ENCODE measurements at places on chromosomes 7 and 10.
A peak's percentile ranks its signal among the peaks of the same experiment; 100 is the strongest.

DNA sequence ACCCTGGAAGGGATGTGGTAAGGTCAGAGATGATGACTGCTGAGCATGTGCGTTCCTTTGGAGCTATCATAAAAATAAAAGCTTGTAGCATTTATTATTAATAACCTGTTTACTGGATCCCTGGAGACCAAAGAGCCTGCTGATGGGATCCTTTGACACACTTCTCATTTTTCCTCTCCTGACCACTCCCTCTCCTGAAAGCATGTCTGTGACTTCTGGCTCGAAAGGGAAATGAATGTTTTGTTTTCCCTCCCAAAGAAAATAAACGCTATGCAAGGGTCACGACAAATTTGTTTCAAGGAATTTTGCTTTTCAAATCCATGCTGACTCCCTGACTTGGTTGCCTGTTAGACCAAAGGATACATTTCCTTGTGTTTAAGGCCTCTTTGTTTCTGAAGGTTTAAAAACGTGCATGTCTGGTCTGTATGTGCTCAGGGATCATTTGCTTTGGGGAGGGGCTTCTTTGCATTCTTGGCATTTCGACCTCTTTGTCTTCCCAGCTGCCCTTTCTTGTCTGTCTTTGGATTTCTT, 185.1 kb upstream of the AGK start:
- no peak for DNase-seq

- DNase-seq = peak; percentile 29
These were observed 157.1 kb downstream of the BBS9 start for GRCh38 chr7:33286501-33286900.

DNA sequence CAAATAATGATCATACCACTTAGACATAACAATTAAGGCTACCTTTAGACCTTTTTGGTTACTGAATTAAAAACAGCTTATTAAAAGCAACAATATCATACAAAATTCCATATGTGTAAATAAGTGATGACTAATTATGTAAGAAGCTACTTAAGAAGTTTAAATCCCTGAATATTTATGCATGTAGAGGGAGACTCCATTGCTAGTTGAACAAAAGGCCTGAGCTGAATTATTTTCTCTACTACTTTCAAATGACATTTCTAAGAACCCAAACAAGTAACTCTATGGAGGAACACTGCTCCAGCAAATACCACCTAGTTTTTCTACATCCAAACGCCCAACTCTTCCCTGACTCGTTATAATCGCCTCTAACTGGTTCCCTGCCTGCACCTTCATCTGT, 31.5 kb downstream of the EPC1 start:
- no peak for DNase-seq

DNA sequence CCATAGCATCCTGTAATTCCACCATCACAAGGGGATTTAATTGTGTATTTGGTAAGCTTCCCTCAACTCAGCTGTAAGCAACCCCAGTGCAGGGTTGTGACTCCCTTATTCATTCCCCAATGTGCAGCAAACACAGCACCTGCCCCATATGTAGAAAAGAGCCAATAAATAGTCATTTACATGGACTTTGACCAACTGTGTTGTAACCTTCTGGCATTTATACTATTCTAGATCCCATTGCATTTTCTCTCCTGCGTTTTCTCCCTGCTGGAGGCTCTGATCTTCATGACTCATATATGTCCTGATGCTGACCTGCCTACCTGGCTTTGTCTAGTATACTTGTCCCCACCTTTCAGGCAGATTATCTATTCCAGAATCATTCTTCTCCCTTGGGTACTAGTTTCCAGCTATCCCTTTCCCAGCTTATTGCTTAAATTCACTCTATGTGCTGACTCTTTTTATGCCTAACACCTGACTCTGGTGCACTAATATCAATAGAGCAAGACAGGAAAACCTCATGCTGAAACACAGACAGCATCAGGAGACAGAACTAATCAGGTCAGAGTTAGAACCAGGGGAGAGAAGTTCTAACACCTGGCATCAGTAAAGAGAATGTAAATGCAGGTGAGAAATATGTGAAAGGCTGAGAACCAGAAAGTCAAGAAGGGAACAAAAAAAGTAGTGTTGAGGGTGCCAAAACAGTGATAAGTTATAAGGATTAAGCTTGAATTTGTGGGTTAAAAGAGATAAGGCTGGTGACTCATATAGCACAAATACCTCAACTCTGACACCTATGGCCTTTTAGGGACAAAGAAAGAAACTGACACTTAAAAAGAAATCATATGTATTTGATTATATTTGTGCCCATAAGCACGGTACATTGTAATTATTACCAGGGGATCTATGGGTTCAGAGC, 402.7 kb downstream of the IPMK start:
- no peak for DNase-seq

DNA sequence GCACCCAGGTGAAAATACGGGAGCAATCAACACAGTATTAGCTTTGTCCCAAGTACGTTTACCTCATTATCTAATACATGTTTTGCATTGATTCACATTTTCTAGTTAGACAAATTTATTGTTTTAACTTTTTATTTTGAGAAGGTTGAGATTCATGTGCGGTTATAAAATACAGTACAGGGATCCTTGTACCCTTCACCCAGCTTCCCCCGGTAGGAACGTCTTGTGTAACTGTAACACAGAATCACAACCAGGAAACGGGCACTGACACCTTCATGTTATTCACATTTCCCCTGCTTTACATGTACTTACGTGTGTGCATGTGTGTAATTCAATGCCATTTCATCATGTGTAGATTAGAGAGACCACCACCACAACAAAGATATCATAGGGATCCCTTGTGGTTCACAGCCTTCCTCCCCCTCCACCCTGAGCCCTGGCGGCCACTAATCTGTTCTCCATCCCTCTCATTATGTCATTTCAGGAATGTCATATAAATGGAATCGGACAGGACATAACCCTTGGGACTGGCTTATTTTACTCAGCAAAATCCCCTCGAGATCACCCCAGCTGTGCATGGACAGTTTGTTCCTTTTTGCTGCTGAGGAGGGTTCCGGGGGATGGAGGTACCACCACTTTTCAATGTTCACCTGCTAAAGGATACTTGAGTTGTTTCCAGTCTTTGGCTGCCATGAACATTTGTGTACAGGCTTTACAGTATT, 46.5 kb upstream of the C10orf71 start:
- DNase-seq = no peak

DNA sequence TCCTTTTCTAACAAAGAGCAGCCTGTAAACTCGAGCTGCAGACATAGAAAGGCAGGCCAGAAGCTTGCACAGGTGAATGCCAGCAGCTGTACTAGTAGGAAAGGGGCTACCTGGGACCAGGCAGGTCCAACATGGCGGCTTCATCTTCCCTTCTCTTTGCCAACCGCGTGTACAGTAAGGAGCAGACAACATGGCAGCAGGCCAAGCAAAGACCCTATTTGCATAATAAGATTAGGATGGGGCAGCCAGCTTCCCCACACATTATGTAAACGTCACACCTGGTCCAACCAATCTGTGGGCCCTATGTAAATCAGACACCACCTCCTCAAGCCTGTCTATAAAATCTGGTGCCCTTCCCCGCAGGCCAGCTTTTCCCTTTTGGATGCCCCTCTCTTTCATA, 1186.5 kb upstream of the AUTS2 start:
- no peak for DNase-seq

GRCh38 chr10:126349676-126350075, 38.6 kb downstream of the ADAM12 start:
- no peak for DNase-seq

All from renal cortex interstitium (tissue), 15 donors.